Stomach (tissue), 19 donors: ENCODE measurements at places on chromosomes 6 and 20. TPM values are rescaled to one million over a fixed set of nuclear protein-coding genes. Genes with fewer than 3 reads are reported as not detected.
A peak's percentile ranks its signal among the peaks of the same experiment; 100 is the strongest.

DNA sequence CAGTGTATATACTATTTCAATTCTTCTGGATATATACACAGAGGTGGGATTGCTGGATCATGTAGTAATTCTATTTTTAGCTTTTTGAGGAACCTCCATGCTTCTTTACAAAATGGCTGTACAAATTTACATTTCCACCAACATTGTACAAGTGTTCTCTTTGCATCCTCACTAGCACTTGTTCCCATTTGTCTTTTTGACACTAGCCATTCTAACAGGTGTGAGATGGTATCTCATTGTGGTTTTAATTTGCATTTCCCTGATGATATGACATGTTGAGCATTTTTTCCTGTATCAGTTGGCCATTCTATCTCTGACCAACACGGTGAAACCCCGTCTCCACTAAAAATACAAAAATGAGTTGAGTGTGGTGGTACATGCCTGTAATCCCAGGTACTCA is 68.1 kb upstream of the PMEPA1 start:
- DNase-seq, result no peak

DNA sequence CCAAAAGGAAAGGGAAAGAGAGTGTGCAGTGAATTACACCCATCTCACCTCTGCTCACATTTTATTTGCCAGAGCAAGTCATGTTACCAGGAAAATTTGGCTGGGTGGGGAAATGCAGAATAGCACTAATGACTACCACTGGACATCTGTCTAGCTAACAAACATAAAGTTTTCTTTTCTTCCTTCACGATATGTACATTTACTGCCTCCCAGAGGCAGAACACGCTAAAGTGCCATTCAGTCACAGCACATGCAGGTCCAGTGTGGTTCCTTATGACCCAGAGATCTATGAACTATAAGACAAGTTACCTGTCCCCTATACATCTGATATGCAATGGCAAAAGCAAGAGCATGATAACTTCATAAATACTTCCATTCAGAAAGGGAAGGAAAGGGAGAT is 194.1 kb downstream of the OGFRL1 start:
- DNase-seq, result peak; percentile 9

- DNase-seq, result no peak
Measured at GRCh38 chr6:130765181-130765727, 62.0 kb upstream of the SMLR1 start.

DNA sequence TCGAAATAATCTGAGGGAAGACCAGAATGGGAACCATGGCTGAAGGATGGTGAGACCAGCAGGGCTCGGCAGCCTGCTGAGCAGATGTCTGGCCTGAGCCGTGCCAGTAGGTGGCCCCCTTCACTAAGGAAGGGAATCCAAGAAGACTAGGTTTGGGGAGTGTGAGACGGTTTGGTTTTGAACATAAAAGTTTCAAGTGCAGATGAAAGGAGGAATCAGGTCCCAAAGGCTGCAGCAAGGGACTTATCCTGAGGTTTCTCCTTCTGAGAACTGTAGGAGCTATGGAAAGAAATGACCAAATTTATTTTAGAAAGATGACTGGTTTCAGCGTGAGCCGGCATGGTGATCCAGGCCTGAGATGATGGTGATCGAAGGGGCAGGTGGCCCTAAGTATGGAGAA is 4.6 kb upstream of the OSER1 start:
- DNase-seq, result peak; percentile 73

DNA sequence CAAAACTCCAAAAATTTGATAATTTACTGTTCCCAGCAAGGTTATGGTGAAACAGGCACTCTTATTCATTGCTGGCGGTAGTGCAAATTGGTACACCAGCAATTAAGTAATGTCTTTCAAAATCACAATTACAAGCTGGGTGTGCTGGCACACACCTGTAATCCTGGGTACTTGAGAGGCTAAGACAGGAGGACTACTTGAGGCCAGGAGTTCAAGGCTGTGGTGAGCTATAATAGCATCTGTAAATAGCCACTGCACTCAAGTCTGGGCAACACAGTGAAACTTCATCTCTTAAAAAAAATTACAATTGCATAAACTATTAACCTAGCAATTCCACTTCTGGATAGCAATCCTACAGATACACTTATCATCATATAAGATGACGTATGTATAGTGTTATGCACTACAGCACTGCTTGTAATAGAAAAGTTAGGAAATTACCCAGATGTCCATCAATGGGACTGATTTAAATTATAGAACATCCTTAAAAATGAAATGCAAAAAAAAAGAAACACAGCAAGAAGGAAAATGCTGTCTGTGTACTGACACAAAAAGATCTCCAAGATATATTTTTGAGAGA is 31.4 kb downstream of the NCOA6 start:
- DNase-seq, result no peak

DNA sequence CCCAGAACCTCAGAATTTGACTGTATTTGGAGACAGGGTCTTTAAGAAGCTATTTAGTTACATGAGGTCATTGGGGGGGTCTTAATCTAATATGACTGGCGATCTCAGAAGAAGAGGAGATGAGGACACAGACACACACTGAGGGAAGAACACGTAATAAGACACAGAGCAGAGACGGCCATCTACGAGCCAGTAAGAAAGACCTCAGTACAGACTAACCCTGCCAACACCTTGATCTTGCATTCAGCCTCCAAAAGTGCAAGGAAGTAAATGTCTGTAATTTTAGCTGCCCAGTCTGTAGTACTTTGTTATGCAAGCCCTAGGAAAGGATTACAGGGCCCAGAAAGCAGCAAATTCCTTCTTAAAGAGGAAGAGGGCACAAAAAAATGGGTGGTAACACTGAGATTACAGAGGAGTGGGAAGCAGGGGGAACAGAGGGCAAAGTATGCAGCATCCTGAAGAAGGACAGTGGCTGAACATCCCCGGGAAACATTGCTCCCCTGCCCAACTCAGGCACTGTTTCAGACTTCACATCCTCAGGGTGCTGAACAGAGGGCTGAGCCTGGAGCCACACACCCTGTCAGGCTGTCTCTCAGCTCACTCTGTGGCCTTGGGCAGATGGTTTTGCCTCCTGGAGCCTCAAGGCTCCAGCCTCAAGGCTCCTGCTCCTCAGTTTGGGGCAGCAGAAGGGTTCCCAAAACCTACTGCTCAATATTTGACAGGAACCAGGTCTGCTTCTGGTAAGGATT is 27.9 kb upstream of the SIRPG start:
- DNase-seq, result no peak

- DNase-seq, result no peak
Measured at GRCh38 chr20:52473186-52473585, 281.6 kb upstream of the ZFP64 start.

DNA sequence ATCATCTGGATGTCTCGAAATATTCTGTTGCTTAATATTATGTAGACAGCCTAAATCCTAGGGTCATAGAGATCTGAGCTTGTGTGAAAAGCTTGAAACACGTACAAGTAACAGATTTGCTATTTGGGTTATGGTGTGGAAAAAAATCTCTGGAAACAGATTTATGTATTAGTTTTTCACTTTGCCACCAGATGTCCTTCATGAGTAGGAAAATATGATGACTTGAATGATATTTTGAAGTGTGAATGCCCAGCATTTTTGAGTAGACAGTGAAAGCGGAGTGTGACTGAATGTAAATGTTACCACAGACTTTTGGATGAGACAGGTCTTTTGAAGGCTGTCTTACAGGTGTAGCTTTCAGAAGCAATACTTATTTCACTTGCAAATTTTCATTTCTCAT is 4.2 kb upstream of the BMP6 start:
- DNase-seq, result peak; percentile 53

GRCh38 chr20:41005361-41005729 is 23.3 kb upstream of the TOP1 start:
- DNase-seq, result peak; percentile 93

DNA sequence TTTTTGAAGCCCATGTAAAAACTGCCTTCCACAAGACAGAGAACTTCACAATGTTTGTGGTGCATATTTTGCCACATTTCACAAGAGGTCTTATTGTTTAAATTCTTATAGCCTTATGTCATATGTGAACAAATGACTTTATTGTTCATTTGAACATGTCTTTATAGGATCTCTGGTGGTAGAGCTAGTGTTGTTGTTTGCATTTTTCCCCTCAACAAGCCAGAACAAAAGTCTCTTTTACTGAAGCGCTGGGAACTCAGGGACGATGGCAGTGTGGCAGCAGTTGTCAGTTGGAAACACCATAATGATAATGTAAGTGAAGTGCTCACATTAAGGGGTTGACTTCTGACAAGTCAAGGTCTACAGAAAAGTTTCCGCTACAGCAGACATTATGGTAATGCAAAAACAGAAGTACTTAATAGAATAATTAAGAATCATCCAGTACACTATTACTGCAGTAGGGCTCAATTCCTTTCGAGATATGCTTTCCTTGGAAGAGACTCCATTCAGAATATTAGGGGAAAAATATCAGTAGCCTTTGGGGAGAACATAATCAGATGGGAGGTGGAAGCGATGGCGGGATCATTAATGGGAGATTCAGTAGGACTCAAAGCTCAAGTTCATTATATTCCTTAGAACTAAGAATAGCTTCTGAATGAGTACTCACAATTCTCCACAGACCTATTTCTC is 180.0 kb downstream of the GJA10 start:
- DNase-seq, result no peak

DNA sequence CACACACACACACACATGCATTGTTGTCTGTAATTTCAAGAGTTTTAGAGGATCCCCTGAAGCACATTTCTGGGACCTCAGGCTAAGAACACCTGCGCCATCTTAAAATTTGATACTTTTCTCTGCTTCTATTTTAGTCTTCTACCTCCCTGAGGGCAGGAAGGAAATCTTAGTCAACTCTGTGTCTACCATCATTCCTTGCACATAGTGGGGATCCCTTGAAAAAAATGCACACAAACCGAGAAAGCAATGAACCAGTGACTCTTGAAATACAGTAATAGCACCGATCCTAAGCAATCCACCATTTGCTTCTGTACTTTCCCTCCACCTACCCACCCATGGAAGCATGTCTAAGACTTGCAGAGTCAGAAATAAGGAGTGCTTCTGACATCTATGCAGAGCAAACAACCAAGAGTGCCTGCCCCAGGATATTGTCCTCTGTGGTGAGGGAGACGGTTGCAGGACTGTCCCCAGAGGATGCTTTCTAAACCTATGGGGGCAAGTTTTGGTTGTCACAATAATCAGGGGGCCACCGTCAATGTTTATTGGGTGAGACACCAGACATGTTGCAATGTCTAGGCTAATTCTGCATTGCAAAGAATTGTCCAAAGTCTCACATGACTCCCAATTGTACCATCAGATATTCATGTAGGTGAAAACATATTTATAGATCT is 208.0 kb upstream of the TAB2 start:
- DNase-seq, result no peak

PIM1 gene
- total RNA-seq, result 16.9 TPM

HTR1E gene
- 4.1 TPM for total RNA-seq

HIVEP2 gene
- 9.1 TPM for total RNA-seq

NKX2-2 gene
- total RNA-seq, result 2.2 TPM

RHAG gene
- total RNA-seq, result not detected

TINAG gene
- 3.5 TPM for total RNA-seq

LBP gene
- total RNA-seq, result not detected

OOEP gene
- not detected for total RNA-seq
